Umbilical cord (tissue), 2 donors: ENCODE measurements at places on chromosomes 13 and 19.
A peak's percentile ranks its signal among the peaks of the same experiment; 100 is the strongest.

DNA sequence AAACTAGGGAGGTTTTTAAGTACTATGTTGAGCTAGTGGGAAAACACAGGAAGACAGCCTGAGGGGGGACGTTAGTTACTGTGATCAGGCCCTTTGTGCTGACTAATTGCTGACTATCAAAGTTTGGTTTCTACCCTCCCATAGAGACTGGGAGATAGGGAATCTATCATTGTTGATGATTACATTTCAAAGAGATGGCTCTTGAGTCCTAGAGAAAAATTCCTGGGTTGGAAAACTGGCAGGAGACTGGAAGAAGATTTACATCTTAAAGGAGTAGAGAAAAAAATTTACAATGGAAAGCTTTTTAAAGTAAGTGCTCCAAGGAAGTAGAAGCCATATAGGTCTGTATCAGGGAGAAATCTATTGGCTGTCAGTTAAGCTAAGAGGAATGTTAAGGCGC, 522.0 kb upstream of the KLHL1 start:
- DNase-seq, result no peak

GRCh38 chr13:114173272-114173671, 5.8 kb upstream of the CFAP97D2 start:
- no peak for DNase-seq

GRCh38 chr19:38034492-38034860, 127.5 kb downstream of the SIPA1L3 start:
- DNase-seq, result no peak

GRCh38 chr13:75704194-75704926, 68.2 kb downstream of the LMO7 start:
- DNase-seq, result peak; percentile 51

DNA sequence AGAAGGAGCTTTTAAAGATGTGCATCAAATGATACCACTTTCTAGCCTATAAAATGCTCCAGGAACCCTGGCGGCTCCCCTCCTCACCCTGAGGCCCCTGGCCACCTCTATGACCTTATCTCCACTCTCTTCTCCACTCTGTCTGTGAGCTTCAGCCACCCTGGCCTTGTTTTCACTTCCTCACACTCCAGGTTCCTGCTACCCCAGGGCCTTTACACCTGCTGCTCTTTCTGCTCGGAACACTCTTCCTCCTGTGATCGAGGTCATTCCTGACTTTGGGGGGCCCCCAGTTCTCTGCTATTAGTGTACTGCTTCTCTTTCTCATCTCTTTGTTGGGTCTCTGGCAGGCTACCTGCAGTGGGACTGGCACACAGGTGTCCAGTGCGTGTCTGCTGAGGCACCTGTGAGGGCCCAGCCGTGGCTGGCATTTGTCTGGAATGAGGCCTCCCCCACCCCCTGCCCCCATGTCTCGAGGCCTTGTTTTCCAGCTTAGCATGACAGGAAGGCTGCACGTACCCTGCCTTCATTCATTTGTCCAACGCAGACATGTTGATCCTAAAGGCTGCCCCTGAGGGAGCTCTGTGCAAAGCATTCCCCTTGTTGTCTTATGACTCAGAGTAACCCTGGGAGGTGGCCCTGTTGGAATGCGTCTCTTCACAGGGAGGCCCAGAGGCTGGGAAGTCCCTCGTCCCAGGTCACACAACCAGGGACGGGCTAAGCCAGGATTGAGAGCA, 2.3 kb downstream of the DDA1 start:
- DNase-seq, result no peak

- DNase-seq, result no peak
Measured at GRCh38 chr19:14565298-14565679, 6.6 kb downstream of the NDUFB7 start.

- no peak for DNase-seq
Measured at GRCh38 chr19:45171211-45171623, 6.8 kb downstream of the TRAPPC6A start.

DNA sequence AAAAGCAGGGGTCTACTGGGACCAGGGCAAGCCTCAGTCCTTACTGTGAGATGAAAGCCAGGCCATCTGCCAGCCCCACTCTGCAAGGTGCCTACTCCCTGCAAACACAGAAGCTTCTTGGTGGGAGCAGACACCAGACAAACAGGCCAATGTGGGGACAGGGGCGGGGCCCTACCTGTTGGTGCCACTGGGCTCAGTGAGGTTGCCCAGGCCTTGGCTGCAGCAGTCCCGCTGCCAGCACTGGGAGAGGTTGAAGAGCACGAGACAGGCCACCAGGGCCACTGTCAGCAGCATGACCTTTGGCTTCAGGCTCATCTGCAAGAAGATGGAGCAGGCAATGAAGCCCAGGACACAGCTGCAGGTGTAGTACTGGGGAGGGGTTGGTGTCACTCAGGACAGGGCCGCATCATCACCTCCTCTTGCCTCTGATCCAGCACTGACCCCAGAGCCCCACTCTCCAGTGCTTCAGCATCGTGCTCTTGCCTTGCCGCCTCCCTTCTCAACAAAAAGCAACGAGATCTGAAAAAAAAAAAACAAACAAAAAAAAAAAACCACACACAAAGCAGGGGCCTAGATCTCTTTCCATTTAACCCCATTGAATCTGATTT, 72.6 kb downstream of the NBEA start:
- DNase-seq, result no peak

DNA sequence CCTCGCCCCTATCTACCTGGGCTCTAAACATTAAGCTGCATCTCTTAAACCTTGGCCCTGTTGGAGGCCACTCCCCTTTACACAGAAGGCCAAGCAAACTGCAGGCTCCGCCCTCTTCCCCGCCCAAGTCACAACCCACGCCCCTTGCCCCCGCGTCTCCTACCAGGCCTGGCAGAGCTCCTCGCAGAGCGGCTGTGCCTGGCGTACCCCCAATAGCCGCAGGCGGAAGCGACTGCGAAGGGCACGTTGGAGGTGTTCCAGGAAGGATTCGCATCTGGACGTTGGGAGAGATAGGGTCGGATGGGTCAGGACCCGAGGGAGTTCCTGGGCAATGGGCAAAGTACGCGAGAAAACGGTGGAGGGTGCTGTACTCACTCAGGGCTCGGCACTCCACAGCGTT, 5.9 kb downstream of the RTBDN start:
- no peak for DNase-seq

DNA sequence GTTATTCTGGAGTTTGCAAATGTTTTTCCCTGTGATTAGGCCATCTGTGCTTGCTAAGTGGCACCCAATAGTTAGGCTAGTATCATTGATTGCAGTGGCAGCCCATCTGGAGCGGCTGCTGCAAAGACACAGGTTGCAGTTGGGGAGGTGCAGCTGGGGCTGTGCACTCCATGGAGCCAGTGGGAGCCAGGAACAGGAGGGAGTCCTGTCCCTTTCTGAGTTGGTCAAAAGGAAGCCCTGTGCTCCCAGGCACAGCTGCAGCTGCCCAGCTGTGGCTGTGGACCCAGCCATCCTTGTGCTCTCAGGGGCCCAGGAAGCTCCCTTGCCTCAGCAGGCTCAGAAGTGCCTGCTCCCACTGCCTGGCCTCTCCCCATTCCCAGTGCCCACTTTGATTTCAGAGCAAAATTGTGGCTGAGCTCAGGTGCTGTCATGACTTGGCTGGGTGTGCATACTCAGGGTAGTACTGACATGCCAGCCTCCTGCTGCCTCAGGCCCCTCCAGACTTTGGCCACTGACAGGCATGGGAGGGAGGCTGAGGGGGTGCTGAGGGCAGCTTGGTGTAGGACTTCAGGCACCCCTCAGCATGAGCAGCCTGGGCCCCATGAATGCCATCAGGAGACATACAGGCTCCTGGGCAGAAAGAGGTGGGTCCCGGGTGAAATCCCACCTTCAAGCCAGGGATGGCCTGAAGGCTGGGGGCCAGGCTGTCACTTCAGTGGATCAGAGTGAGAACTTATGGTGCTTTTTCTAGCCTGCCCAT, 270.6 kb downstream of the PCDH20 start:
- DNase-seq, result no peak
